ENCODE measurements at places on chromosomes 11 and 22.

DNA sequence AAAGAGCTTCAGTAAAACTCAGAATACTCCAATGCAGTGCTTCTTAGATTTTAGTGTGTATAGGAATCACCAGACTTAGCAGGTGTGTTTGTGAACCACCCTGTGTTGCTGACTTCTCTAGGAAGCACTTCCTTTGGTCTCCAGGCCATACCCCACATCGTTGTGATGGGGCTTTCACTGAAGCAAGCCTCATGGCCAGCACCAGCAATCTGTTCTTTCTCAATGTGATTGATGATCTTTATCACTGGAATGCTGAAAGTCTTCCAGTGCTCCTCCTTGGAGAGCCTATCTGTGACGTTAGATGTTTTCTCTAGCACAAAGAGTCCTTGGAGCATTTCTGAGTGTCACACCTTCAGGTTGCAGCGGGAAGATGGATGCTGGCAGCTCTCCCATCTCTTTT is 280.5 kb downstream of the DDX10 start:
- no peak for DNase-seq

DNA sequence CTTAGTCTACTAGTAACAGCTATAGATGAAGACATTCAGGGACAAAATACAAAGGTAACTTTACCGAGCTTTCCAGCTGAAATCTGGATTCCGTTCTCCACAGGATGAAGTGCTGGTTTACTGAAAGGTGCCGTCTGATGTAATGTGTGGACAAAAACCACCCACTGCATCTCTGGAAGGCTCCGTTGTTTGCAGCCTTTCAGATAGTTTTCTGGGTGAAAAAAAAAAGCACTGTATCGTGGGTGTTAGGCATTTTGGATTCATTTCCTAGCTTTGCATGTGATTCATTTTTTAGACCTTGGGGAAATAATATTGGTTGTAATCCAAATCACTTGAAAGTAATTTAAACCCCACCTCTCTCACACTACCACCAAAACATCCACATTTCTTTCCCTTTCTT is 10.4 kb downstream of the JAM3 start:
- no peak for DNase-seq

DNA sequence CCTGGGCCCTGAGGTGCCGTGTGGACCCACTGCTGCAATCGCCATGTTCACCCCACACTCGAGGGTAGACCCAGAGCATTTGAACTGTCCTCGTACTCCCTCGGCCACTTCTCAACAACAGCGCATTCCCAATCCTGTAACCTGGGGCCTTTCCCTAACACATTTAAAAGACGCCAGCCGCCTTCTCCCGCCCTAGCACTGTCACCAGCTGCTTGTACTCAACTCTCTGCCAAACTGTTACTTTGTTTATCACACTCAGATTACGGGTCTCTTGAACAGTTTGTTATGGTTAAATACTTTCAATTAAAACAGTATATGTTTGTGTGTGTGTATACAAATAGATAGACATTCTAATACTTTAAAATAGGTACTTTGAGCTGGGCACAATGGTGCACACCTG is 20.7 kb downstream of the CDKN1C start:
- DNase-seq: no peak

DNA sequence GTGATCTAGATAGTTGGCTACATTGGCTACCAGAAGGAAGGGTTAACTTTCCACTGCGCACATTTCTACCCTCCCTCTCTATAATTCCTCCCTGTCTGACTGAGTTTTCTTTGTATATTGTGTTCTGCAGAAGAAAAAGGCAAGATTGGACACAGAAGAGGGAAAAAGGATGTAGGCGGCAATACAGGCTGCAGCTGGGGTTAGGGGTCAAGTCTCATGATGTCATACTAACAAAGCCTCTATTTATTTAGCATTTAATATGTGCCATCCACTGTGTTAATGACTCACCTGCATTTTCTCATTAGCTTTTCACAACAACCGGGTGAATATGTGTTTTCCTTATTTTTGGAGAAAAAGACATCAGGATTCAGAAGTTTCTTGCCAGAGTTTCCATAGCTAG is 2.0 kb downstream of the FAM83F start:
- no peak for DNase-seq

DNA sequence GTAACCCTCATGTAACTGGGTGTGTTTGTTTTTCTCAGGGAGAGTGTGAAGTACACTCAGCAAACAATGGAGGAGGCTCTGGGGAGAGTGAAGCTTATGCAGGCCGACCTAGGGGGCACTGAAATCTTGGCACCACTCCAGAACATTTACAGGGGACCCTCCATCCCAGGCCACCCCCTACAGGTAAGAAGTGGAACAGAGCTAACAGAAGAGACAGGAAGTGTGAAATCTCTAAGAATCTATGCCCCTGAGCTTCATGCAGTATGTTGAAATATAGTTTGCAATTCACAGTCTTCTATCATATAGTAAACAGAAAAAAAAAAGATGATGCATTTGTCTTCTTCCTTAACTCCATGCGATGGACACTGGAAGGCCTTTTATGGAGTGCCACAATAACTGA is 8.4 kb downstream of the VWA5A start:
- no peak for DNase-seq
